ENCODE measurements at places on chromosomes 5 and 9. TPM values are rescaled to one million over a fixed set of nuclear protein-coding genes. Genes with fewer than 3 reads are reported as not detected.

ELOVL7 gene
- total RNA-seq, result 3.2 TPM

C1QTNF3 gene
- 0.92 TPM for total RNA-seq

TMEM252 gene
- not detected for total RNA-seq

PLPPR1 gene
- total RNA-seq, result not detected

MED10 gene
- 35.2 TPM for total RNA-seq

GOLPH3 gene
- 42.2 TPM for total RNA-seq

CDX1 gene
- not detected for total RNA-seq

PCDHB10 gene
- total RNA-seq, result 0.21 TPM

KIF4B gene
- not detected for total RNA-seq

ARID3C gene
- not detected for total RNA-seq

MYO10 gene
- total RNA-seq, result 36.7 TPM

SPINK4 gene
- not detected for total RNA-seq

SEPTIN8 gene
- 28.1 TPM for total RNA-seq

ANXA1 gene
- 1,632 TPM for total RNA-seq

MARCHF3 gene
- 0.84 TPM for total RNA-seq

GPX3 gene
- total RNA-seq, result 46.1 TPM

BAAT gene
- 0.05 TPM for total RNA-seq

TDRD7 gene
- total RNA-seq, result 1.9 TPM

ADAM19 gene
- total RNA-seq, result 5.0 TPM

CCDC171 gene
- 0.49 TPM for total RNA-seq

IL7R gene
- 1.4 TPM for total RNA-seq

SV2C gene
- 0.14 TPM for total RNA-seq

SLCO6A1 gene
- 0.14 TPM for total RNA-seq

CYSRT1 gene
- total RNA-seq, result 17.3 TPM

PTGS1 gene
- 4.2 TPM for total RNA-seq

ABLIM3 gene
- total RNA-seq, result 7.6 TPM

QRFP gene
- not detected for total RNA-seq

MCTP1 gene
- total RNA-seq, result 1.3 TPM

HARS2 gene
- total RNA-seq, result 35.0 TPM

IL3 gene
- total RNA-seq, result not detected

PCDHB4 gene
- total RNA-seq, result not detected

PRKAA1 gene
- total RNA-seq, result 35.4 TPM

IDNK gene
- total RNA-seq, result 11.5 TPM

SLC34A3 gene
- 0.14 TPM for total RNA-seq

SLC6A19 gene
- total RNA-seq, result not detected

DMRTA1 gene
- total RNA-seq, result 2.4 TPM
